ENCODE measurements at places on chromosomes 7 and 10.
A peak's percentile ranks its signal among the peaks of the same experiment; 100 is the strongest.

DNA sequence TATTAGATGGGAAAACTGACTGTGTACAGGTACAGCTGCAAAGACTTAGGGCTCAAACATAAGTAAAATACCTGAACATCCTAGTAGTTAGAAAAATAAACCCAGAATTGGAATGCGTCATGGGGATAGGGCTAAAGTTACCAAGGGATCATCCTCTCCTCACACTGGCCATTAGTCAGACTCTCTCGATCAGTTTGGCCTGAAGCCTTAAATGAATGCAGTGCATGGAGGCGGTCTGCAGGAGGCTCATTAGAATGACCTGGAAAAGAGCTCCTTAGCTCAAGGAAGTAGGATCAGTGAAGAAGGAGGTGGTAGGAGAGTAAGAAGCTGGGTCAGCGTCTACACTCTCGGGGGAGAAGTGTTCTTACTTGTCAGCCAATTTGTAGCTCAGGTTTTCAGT, 35.3 kb downstream of the DENND2A start:
- no peak for DNase-seq

GRCh38 chr7:2166625-2167280, 66.0 kb downstream of the MAD1L1 start:
- no peak for DNase-seq

GRCh38 chr7:34320926-34321661, 336.9 kb upstream of the NPSR1 start:
- DNase-seq = peak; percentile 29

DNA sequence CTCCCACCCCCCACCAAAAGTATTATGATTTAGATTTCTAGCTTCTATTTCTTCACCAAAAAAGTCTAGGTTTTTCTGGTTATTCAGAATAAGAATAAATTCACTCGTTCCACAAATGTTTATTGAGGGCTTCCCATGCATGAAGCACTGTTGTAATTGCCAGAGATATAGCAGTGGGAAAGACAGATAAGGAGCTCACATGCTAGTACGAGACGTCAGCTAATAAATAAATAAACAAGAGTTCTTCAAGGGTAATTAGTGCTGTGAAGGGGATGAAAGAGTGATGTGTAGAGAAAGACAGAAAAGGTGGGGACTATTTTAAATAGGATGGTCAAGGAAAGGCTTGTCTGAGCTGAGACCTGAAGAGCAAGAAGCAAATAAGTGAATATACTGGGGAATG, 38.1 kb upstream of the SEPTIN7 start:
- DNase-seq = no peak

GRCh38 chr10:88541116-88541626, 41.9 kb downstream of the RNLS start:
- no peak for DNase-seq

DNA sequence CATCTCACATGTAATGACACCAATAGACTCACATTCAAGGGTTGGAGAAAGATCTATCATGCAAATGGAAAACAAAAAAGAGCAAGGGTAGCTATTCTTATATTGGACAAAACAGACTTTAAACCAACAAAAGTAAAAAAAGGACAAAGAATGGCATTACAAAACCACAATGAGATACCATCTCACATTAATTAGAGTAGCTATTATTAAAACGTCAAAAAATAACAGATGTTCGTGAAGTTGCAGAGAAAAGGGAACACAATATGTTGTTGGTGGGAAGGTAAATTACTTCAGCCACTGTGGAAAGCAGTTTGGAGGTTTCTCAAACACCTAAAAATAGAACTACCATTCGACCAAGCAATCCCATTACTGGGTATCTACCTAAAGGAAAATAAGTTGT, 197.0 kb downstream of the SNX13 start:
- DNase-seq = no peak

- no peak for DNase-seq
Measured at GRCh38 chr10:72392571-72392970, 37.9 kb upstream of the DNAJB12 start.

DNA sequence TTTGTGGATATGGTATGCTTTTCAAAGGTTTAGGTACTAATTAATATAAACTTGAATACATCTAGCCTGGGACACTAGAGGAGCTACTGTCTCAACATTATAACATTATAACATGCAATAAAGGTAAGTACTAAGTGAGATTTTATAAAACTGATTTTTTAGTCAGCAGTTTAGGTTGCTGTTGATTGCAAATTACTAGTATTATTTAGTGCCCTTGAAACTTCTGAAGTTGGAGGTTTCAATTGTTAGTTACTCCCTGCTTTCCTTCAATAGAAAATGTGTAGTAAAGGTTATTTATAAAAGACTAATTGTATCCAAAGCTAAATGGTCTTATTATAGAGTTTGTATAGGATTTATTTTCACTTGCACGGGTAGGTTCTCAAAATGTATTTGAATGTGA, 95.2 kb downstream of the POLL start:
- DNase-seq = no peak

- DNase-seq = no peak
Measured at GRCh38 chr7:90972906-90973550, 291.2 kb upstream of the FZD1 start.

GRCh38 chr10:78450239-78450638, 416.6 kb downstream of the RPS24 start:
- no peak for DNase-seq

GRCh38 chr10:104640339-104641186, 527 bp upstream of the SORCS3 start:
- no peak for DNase-seq

DNA sequence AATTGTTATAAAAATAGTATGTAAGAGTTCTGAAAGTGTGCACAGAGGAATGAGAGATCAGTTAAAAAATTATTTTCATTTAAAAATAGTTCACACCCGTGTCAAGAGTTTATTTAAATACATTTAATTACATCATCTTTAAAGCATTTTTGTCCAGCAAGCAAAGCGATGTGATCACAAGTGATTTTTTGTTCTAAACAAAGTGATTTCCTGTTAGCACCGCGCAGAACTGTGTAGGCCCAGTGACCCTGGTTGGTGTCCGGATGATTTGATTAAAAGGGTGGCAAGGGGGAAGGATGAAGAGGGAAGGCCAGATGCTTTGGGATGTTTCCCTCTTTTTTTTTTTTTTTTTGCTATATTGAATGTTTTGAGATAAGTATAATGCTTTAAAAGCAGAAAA, 227.8 kb upstream of the PITRM1 start:
- no peak for DNase-seq

GRCh38 chr10:11386044-11386443, 225.4 kb downstream of the USP6NL start:
- no peak for DNase-seq

GRCh38 chr7:128059143-128059988, 28.1 kb upstream of the LRRC4 start:
- DNase-seq = no peak

DNA sequence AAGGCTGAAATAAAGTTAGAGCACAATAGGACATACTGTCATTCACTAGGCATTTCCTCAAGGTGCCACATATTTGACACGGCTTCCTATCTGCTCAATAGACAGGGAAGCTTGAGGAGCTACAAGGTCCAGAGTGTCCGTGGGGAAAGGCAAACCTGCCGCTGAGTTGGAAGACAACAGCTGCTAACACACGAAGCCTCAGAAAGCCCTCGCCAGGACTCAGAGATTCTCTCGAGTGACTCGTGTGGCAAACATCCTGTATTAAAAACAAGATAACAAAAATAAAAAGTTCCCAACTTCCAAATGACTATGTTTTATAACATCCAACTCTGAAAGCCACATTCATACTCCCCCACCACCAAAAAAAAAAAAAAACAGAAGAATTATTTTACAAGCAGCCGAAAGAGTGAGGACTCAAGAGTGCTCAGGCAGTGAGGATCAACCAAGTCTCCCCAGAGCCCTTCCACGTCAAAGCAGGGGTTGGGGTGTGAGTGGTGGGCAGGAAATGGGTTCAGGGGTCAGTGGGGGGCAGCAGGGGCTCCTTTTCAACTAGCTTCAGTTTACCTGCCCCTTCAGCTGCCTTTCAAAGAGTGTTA, 67.6 kb downstream of the STK17A start:
- DNase-seq = no peak

- no peak for DNase-seq
Measured at GRCh38 chr10:68153473-68154210, 44.4 kb downstream of the MYPN start.

GRCh38 chr10:71090330-71090729, 122.0 kb upstream of the UNC5B start:
- DNase-seq = no peak

GRCh38 chr7:48245751-48246472, 74.7 kb downstream of the ABCA13 start:
- no peak for DNase-seq

DNA sequence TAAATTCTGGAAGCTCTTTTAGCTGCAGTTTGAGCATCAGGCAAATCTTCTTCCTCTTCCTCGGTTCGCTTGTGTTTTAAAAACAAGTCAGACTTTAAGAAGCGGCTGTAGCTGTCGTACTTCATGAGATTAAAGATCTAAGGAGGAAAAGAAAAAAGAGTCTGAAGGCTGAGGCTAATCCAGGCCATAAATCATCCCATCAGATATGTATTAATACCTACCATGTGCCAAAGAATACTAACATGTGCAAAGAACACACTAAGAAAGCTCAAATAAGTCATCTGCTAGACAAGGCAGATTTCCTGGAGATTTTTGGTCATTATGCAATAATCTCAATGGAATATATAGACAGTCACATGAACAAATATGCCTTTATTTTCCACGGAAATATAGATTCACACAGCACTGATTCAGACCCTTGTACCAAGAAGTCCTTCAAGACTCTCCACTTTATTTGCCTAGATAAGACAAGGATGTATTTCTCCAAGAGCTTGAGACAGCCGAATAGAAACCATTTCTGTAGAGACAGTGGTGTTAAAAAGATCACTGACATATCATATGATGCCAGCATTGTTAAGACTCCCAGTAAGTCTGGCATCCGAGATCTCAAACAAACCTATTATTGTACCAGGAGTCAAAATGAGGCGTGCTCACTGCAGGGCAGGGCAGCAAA, 42.3 kb downstream of the RGS10 start:
- DNase-seq = no peak

- DNase-seq = no peak
Measured at GRCh38 chr7:47460251-47460989, 121.5 kb downstream of the TNS3 start.

DNA sequence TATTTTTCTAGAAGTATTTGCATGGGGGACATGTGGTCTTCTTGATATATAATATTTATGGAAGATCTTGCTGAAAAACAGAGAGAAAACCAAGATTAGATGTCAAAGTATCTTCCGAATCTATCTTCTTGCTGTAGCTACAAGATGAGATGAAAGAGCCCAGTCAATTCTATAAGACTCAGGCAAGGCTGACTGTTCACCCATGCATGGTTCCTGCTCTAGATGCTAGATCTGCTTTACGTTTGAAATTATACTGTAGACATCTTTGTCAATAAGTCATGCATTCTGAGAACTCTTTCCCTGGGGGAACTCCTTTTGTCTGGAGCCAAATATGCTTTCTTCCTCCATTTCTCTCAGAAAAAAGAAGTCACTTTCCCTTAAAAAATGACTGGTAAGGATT, 1292.0 kb downstream of the XPNPEP1 start:
- DNase-seq = no peak

- DNase-seq = peak; percentile 54
Measured at GRCh38 chr7:593324-594115, 73.9 kb upstream of the PDGFA start.

- no peak for DNase-seq
Measured at GRCh38 chr10:6473430-6473829, 106.6 kb downstream of the PRKCQ start.

DNA sequence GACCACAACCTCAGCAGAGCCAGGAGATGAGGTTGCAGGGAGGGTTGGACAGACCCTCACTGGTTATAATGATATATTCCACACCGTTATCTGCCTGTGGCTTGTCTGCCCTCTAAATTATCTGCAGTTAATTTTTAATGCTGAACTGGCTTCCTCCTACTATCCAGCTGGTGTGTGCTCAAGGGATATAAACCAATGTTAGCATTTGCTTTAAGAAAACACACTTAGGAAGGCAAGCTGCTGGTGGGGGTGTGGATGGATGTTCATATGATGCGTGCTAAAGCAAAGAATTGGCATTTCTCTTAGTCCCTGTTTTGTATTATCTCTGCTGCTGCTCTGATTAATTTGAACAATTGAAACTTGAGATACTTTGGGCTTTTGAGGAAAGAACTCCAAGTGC, 132.2 kb upstream of the NPVF start:
- no peak for DNase-seq

GRCh38 chr7:150476819-150477631, 26.6 kb downstream of the GIMAP8 start:
- no peak for DNase-seq

DNA sequence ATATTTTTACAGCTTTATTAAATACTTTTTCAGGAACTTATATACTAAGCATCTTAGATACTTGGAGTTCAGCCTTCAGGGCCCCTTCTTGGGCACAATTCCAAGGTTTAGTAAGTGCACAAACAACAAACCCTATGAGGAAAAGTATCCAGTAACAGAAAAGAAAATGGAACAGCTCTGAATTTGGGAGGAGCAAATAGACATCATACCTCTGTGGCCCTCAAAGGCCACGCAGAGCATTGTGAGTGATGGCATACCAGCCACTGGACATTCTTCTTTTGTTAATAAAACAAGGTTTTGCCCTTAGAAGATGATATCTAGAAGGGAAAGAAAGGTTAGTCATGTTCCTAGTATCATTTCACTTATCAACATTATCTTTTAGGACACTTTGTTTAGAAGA, 46.0 kb downstream of the ST7 start:
- no peak for DNase-seq

DNA sequence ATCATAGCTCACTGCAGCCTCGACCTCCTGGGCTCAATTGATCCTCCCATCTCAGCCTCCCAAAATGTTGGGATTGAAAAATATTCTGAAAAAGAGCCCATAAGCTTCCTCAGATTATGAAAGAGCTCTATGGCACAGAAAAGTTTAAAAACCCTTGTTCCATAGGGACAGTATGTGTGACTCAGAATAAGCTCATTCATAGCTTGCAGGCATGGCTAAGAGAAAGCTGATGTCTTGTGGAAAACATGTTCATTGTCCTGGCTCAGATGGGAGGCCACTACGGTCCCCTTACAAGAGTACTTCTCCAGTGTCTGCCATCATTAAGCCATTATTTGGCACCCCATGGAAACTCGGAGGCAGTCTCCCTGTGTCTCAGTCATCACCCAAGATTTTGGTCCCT, 64.0 kb downstream of the CCDC3 start:
- no peak for DNase-seq

DNA sequence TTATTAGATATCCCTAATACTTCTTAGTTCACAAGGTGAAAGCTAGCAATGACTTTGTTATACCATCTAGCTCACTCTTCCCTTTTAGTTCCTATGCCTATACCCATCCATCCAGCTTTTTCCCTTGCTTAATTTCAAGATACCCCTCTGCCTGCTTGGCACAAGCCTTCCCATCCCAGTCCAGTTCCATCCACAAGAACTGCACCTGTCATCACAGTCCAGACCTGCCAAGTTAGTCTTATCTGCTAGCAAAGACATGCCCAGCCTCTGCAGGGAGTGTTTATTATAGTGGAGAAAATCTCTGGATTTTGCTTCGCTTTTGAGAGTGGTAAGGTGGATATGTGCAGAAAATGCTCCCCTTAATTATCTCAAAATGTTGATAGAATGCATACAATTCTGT, 158.2 kb downstream of the ST7 start:
- DNase-seq = no peak
